ENCODE measurements at places on chromosomes 1 and 21. TPM values are rescaled to one million over a fixed set of nuclear protein-coding genes. Genes with fewer than 3 reads are reported as not detected.

Gene NEK2
- total RNA-seq: 14.8 TPM

Gene SLC35A3
- 17.0 TPM for total RNA-seq

Gene KIF2C
- 40.4 TPM for total RNA-seq

Gene AMIGO1
- total RNA-seq: 4.9 TPM

Gene KCNJ6
- not detected for total RNA-seq

Gene S100A7A
- total RNA-seq: not detected

Gene FALEC
- not detected for total RNA-seq

Gene GJA4
- not detected for total RNA-seq

Gene OLFML3
- 0.18 TPM for total RNA-seq

- no peak overlapping the region for H3K27ac ChIP-seq
- H3K27me3 ChIP-seq: no peaks in the 10 kb centered on the region
- no peaks in the 10 kb centered on the region for H3K36me3 ChIP-seq
- no peak for DNase-seq
- H3K4me1 ChIP-seq: no peaks in the 10 kb centered on the region
Measured at GRCh38 chr1:191912517-191912916, 245.7 kb upstream of the RGS18 start.

GRCh38 chr21:30194701-30195299 is 21.1 kb downstream of the CLDN8 start:
- no peak overlapping the region for H3K27ac ChIP-seq
- no peaks in the 10 kb centered on the region for H3K36me3 ChIP-seq
- H3K4me3 ChIP-seq: no peak overlapping the region
- H3K27me3 ChIP-seq: no peaks in the 10 kb centered on the region
- DNase-seq: no peak
- H3K4me1 ChIP-seq: no peaks in the 10 kb centered on the region

- no peak overlapping the region for H3K27ac ChIP-seq
- H3K4me3 ChIP-seq: no peak overlapping the region
- no peaks in the 10 kb centered on the region for H3K27me3 ChIP-seq
Measured at GRCh38 chr1:112061901-112062320, 72.4 kb upstream of the KCND3 start.

- H3K27me3 ChIP-seq: no peaks in the 10 kb centered on the region
- H3K4me1 ChIP-seq: no peaks in the 10 kb centered on the region
- H3K4me3 ChIP-seq: no peak overlapping the region
- DNase-seq: peak; percentile 37
- H3K36me3 ChIP-seq: no peaks in the 10 kb centered on the region
Measured at GRCh38 chr1:153465811-153466636, 5.6 kb upstream of the S100A7 start.

DNA sequence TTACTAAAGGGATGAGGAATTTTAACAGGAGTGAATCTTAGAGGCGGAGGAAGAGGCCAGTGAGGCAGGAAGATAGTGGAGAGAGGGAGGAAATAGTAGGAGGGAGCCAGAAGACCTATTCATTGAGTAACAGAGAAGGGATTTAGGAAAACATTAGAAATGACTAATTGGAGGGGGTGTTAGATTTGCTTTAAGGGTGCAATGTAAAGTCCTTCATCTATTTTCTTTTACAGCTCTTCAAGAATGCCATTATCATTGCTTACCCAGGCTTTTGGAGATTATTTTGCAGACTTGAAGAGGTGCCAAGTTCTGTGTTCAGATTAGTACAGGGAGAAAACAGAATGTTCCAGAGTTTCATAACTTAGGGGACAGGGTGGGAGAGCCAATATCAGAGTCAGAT is 33.8 kb downstream of the OR10J1 start:
- no peaks in the 10 kb centered on the region for H3K36me3 ChIP-seq
- no peaks in the 10 kb centered on the region for H3K4me1 ChIP-seq
- no peak for DNase-seq
- H3K27ac ChIP-seq: no peak overlapping the region

- no peak overlapping the region for H3K27ac ChIP-seq
- no peak overlapping the region for H3K4me3 ChIP-seq
- H3K4me1 ChIP-seq: no peaks in the 10 kb centered on the region
- peaks cover 32% of the 10 kb centered on the region for H3K36me3 ChIP-seq
Measured at GRCh38 chr1:3883194-3883925, 16.7 kb downstream of the C1orf174 start.

DNA sequence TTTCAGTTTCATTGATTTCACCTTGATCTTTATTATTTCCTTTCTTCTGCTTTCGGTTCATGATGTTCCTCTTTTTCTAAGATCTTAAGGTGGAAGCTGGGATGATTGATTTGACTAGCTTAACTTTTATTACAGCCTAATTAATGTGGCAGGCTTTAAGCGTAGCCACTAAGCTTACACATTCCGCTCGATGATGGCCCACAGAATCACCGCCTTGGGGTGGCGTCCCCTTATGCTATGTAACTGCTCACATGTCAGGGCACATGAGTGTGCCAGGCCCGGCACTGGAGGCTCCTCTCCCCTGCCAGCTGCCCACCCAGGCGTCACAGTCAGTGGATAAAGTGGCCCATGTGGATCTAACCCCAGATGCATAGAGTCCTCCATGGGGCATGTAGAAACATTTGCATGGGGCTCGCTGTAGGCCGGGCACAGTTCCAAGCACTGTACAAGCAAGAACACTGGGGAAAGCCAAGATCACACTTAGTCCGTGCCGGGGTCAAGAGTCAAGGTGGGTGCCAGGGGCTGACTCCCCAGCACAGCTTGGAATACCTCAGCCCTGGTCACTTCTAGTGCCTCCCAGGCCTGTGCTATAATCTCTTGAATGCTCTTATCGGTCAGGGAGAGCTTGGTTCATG is 41.7 kb downstream of the PKNOX1 start:
- H3K27ac ChIP-seq: no peak overlapping the region
- no peak overlapping the region for H3K4me3 ChIP-seq
- H3K27me3 ChIP-seq: no peaks in the 10 kb centered on the region
- H3K4me1 ChIP-seq: no peaks in the 10 kb centered on the region
- no peaks in the 10 kb centered on the region for H3K36me3 ChIP-seq

- DNase-seq: no peak
- no peaks in the 10 kb centered on the region for H3K36me3 ChIP-seq
- no peaks in the 10 kb centered on the region for H3K4me1 ChIP-seq
- H3K27me3 ChIP-seq: no peaks in the 10 kb centered on the region
- no peak overlapping the region for H3K27ac ChIP-seq
Measured at GRCh38 chr1:79460773-79461436, 454.4 kb upstream of the ADGRL4 start.

DNA sequence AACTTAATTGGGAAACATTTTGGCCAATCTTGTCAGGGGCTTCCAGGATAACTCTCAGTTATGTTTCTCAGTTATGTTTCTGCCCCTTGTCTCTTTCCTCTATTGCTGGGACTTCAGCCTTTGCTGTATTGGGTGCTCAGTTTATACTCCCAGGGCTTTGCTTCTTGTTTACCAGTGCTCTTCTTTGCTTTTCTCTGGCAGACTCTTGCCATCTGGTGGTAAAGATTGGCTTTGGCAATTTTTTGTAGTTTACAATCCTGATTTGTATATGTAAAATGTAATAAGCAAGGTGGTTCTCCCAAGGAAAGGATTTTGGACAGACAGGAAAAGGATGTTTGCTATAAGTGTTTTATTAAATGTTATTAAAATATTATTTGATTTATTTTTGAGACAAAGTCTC is 37.9 kb downstream of the FABP3 start:
- peak; percentile 5 for DNase-seq
- H3K27ac ChIP-seq: no peak overlapping the region
- H3K36me3 ChIP-seq: peaks cover 15% of the 10 kb centered on the region
- no peaks in the 10 kb centered on the region for H3K27me3 ChIP-seq
- H3K4me3 ChIP-seq: no peak overlapping the region

DNA sequence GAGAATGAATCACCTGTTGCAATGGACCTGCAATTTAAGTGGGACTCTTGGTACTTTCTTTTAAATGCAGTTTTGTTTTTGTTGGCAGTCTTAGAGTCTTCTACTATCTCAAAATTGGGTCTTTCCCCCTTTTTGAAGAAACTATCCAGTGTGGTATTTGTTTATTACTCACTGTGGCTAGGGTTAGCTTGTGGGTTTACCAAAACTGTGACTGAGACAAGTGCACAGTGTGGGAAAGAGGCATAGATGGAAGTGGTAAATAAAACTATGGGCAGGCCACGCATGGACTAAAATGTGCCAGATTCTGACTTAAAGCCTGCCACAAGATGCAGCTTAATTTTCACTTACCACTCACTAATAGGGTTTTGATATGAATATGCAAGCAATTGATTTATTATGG is 1441.7 kb downstream of the PLA2G4A start:
- H3K27me3 ChIP-seq: no peaks in the 10 kb centered on the region
- no peak overlapping the region for H3K4me3 ChIP-seq

DNA sequence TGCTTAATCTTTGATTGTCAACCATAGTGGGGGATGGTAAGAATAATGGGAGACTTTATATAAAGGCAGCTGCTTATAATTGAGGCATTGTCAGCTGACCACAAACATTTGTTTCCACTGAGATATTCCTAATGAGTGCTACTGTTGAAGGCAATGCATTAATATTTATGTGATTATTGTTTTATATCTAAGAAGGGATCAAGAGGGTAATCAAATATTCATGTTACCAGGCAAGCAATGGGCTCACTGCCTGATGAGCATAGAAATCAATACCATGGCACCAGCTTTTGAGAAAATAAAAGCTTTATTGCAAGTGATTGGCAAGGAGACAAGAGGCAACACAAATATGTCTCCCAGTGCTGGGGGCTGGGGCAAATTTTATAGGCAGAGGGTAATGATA is 706.7 kb upstream of the ADAMTS5 start:
- H3K4me1 ChIP-seq: no peaks in the 10 kb centered on the region
- DNase-seq: no peak
- H3K27ac ChIP-seq: no peak overlapping the region
- H3K36me3 ChIP-seq: no peaks in the 10 kb centered on the region
- H3K4me3 ChIP-seq: no peak overlapping the region

- peaks cover 15% of the 10 kb centered on the region for H3K4me1 ChIP-seq
- no peak overlapping the region for H3K27ac ChIP-seq
- H3K36me3 ChIP-seq: no peaks in the 10 kb centered on the region
- DNase-seq: no peak
Measured at GRCh38 chr1:33468967-33469366, 3.5 kb upstream of the ZSCAN20 start.

GRCh38 chr1:239647045-239647444 is 260.7 kb downstream of the CHRM3 start:
- no peak for DNase-seq
- H3K27me3 ChIP-seq: no peaks in the 10 kb centered on the region

DNA sequence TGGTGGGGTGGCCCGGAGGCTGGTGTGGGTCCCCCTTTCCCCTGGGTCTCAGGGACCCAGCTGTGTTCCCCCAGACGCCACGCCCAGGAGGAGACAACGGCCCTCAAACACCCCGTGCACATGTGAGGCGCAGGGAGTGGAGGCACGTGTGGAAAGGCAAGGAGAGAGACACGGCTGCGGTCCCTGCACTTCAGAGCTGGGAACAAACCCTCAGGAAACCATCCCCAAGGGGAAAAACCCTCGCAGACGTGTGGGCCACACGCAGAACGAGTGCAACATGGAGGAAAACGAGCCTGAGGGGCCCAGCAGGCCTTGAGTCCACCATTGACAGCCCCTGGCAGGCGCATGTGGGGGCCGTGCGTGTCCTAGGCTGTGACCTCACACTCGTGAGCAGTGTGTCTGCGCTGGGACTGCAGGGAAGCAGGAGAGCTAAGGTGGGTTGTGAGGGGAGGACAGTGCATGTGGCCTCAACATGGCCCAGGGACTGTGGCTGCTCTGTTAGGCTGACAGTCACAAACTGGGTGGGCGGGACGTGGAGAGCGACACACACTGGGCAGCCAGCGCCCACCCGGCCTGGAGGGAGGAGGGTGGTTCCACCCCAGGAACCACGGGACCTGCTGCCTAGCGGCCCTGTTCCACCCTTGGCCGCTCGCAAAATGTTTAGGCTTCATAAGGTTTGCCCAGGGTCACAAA is 20.0 kb downstream of the ITGB2 start:
- no peak overlapping the region for H3K27ac ChIP-seq
- no peak overlapping the region for H3K4me3 ChIP-seq
- H3K4me1 ChIP-seq: no peaks in the 10 kb centered on the region
- DNase-seq: no peak
- H3K36me3 ChIP-seq: peaks cover 74% of the 10 kb centered on the region

DNA sequence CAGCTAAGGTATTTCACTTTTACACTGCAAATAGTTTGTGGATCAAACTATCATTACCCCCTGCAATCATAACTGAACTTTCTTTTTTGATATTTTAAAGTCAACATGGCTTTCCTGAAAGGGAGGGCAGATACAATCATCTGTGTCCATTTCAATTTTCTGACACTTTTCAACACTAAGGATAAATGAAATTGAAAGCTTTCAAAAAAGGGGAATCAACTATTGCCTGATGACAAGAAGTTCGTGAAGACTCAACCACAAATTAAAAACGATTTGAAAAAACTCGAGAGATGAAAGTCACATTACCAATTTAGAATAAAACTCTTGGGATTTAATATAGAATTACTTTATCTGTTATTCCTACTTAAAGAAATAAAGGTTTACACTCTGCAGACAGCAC is 11.7 kb downstream of the SRSF4 start:
- no peak overlapping the region for H3K27ac ChIP-seq
- no peak for DNase-seq
- H3K36me3 ChIP-seq: peaks cover 14% of the 10 kb centered on the region
- no peaks in the 10 kb centered on the region for H3K27me3 ChIP-seq

DNA sequence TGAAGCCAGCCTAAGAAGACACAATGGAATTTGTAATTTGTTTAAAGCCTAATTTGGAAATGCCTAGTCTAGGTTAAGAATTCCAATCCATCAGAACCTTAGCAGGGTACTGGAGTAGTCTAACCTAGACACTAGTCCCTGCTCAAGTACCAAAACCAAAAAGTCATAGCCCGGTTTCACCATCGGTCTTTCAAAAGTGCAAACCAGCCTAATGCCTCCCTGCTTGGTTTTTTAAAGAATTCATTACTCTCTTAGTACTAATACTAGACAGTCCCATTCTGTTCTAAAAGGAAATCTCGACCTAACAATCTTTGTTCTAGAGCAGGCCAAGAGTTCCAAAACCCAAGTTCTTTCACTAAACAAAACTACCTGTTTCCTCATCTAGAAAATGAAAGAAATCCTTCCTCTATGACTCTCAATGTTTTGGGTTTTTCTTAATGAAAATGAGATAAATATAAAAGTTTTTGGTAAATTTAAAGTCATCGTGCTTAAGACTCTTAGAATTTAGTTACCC is 2.6 kb downstream of the PUM1 start:
- no peak for DNase-seq
- peak overlapping the region; percentile 82 for H3K27ac ChIP-seq
- no peaks in the 10 kb centered on the region for H3K27me3 ChIP-seq
- H3K4me3 ChIP-seq: no peak overlapping the region

- H3K36me3 ChIP-seq: no peaks in the 10 kb centered on the region
- H3K27ac ChIP-seq: no peak overlapping the region
- H3K4me3 ChIP-seq: no peak overlapping the region
- H3K4me1 ChIP-seq: no peaks in the 10 kb centered on the region
- H3K27me3 ChIP-seq: no peaks in the 10 kb centered on the region
Measured at GRCh38 chr1:143691400-143691891, 280.3 kb downstream of the FAM72C start.

DNA sequence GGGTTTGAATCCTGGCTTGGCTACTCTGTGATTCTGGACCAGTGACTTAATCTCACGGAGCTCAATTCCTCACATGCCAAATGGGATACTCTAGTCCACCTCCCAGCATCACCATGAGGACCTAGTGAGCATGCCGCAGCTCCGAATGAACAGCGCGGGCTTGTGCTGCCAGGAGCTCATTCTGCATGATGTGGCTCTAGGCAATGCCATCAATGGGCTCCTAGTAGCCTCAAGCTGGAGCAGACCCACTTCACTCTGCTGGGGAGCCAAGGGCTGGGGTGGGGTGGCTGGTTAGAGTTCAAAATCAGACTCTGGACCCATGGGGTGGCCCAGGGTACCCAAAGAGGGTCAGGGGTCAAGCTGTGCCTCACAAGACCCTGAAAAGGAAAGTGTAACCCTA is 41.5 kb downstream of the CDK18 start:
- H3K27ac ChIP-seq: no peak overlapping the region
- DNase-seq: no peak
- H3K36me3 ChIP-seq: no peaks in the 10 kb centered on the region
- no peaks in the 10 kb centered on the region for H3K4me1 ChIP-seq

Data from CD8-positive, alpha-beta memory T cell (primary cell).